ENCODE measurements at places on chromosomes 11 and 22.

GRCh38 chr11:115939104-115939730 is 435.0 kb upstream of the CADM1 start:
- no peak for DNase-seq

- no peak for DNase-seq
Measured at GRCh38 chr22:35913925-35914324, 114.7 kb downstream of the RBFOX2 start.

- DNase-seq: no peak
Measured at GRCh38 chr11:76984743-76985142, 49.5 kb upstream of the B3GNT6 start.

- no peak for DNase-seq
Measured at GRCh38 chr11:75593286-75593915, 31.3 kb downstream of the SERPINH1 start.

GRCh38 chr11:110527146-110527545 is 97.4 kb downstream of the FDX1 start:
- DNase-seq: no peak

- no peak for DNase-seq
Measured at GRCh38 chr11:45801723-45802315, 3.1 kb upstream of the SLC35C1 start.

DNA sequence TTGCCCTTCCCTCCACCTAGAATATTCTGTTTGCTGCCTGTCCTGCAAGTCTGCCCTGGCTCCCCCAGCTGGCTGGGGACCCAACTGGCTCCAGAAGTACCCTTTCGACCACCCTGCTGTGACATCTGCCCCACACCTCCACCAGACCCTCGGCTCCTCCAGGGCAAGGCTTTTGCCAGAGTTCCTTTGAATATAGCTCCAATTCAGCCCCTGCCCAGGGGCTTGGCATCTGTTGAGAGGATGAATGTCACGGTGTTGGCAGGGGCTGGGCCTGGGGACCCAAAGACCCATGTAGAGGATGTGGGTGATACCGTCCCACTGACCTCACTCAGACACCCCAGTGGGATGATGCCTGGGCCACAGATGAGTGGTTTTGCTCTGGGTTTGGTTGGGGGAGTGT is 4.0 kb downstream of the NLRP6 start:
- DNase-seq: no peak

DNA sequence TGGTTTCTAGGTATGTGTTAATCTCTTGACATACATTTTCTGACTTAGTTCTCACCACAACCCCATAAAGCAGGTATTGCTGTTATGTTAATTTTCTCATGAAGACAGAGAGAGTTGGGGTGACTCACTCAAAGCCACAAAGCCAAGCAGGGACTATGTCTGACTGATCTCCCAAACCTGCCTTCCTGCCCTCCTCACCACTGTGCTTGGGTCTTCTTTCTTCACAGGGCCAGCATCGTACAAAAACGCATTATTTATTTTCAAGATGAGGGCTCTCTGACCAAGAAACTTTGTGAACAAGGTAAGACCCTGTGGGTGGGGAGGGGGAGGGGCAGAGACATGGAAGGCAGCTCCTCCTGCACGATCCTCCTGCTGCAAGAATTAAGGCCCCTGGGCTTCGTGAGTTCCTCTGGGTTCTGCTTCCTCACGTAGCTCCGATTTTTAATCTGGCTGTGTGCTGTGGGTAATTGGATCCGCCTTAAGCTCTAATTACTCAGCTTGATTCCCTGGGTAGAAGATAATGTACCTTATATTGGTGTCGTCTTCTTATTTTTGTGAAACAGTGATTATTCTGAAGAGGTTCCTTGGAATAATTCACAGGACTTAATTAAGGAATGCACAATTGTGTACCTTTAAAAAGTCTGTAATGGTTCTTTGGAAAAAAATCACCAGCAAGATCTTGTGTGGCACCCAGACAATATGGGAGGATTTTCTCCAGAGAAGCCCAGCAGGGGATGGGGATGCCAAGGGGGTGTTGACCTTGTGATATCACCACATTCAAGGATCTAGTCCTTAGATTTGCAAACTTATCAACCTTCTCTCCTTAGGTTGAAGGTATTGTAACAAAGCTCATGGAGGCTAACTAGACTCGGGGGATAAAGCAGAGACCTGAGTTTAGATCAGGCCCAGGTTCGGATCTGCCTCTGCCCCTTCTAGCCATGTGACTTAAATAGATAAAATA is 112.9 kb downstream of the SPON1 start:
- DNase-seq: peak; percentile 27

- DNase-seq: no peak
Measured at GRCh38 chr11:115925568-115926090, 421.4 kb upstream of the CADM1 start.

GRCh38 chr11:87421422-87421821 is 383.7 kb downstream of the TMEM135 start:
- DNase-seq: peak; percentile 57

DNA sequence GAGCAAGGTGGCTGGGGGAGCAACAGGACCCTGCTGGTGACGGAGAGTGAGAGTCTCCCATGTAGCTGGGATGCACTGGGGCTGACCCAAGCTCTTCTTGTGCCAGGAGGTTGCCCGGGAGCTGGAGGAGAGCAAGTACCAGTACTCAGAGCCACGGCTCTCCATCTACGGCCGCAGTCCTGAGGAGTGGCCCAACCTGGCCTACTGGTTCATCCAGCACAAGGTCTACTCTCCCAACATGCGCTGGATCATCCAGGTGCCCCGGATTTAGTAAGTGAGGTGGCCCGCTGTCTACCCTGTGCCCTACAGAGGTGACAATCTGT is 40.4 kb downstream of the AMPD3 start:
- no peak for DNase-seq

DNA sequence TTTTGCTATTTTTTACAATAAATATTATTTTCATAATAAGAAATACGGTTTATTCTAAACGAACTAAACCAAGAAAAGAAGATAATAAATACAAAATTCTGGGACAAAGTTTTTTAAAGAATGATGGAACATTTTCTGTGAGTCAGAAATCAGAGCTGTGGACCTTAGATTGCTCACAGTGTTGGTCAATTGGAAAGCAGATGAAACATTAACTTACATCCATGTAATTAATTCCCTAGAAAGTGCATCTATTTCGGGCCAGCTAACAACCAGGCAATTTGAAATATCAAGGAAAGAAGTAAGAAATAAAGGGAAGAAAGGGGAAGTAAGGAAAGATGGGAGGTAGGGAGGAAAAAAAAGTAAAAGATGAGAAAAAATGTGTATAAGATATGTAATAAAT is 1569.8 kb upstream of the TENM4 start:
- no peak for DNase-seq

- no peak for DNase-seq
Measured at GRCh38 chr11:19187114-19187832, 14.5 kb downstream of the CSRP3 start.

GRCh38 chr11:5992604-5993251 is 5.9 kb upstream of the OR52L1 start:
- DNase-seq: no peak

GRCh38 chr22:30931541-30932300 is 36.9 kb downstream of the MORC2 start:
- DNase-seq: no peak

DNA sequence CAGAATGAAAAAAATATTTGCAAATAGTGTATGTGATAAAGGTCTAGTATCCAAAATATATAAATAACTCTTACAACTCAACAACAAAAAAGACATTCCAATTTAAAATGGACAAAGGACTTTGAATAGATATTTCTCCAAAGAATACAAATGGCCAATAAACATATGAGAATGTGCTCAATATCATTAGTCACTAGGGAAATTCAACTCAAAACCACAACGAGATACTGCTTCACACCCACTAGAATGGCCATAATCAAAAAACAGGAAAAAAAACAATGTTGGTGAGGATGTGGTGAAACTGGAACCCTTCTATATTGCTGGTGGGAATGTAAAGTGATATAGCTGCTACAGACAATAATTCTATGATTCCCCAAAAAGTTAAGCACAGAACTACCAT is 38.6 kb upstream of the RPS13 start:
- DNase-seq: no peak

DNA sequence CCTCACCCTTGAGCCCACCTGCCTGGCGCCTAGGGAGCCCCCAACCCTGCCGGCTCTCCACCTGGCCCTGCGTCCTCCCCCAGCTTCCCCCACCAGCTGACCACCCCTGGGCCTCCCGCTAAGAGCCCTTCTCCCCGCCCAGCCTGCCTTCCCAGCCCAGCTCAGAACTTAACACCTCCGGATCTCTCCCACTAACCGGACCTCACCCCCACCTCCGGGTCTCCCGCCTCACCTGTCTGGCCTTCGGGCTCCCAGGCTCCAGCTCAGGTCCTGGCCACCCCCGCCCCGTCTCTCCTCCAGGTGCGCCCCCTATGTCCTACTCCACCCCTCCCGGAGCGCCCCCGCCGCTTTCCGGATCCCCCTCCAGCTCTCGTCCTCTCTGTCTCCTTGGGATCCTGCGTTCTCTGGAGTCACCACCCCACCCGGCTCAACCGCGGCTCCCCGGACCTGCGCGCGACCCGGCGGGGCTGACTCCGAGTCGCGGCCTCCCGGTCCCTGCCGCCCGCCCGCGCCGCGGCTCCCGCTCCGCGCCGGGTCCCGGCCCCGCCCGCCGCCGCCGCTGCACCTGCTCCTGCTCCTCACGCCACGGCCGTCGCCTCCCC is at the start of gene KCNJ11:
KCNJ11 (minus strand) TSS at position 51 of the 602 bp plus-strand sequence. CDS start 568 bp downstream, outside the sequence.
- DNase-seq: no peak

GRCh38 chr22:17665248-17665647 is 26.7 kb downstream of the BCL2L13 start:
- DNase-seq: no peak

DNA sequence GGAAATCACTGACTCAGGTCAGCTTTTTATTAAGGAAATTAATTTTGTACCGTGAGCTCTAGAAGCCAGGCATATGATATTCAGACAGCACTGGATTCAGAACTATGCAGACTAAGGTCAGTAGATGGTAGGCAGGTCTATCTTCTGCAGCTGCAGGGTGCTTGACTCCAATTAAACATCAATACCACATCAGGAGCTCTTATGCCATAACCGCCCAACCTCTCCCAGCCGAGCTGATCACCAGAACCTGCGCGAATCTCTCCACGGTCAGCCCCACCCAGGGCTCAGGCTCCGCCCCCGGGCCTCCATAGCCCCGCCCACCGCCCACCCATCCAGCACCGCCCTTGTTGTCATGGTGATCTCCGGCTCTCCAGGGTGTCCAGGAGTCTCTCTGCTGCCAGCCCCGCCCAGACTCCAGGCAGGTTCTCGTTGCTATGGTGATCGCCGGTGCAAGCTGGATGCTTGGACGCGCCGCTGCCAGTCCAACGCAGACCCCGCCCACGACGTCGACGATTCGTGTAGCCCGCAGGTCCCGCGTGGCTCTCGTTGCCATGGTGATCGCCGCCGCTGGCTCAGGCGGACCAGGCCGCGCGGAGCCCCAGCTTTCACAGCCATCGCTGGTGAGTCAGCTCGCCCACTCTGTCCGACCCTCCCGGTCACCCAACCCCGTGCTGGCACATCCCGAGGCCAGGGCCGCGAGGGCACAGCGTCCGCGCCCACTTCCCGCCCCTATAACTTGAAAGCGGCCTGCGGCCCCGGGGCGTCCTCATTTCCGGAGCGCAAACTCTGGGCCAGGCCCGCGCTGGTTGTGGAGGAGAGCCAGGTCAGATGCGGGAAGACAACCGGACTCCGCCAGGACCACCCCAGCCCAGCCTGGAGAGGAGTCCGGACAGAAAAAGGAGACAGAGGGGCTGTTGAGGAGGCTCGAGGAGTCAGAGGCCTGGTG is at the start of gene RAB36:
RAB36 (plus strand) TSS at position 546 of the 946 bp plus-strand sequence. CDS start 1,140 bp downstream, outside the sequence.
- DNase-seq: peak; percentile 94

DNA sequence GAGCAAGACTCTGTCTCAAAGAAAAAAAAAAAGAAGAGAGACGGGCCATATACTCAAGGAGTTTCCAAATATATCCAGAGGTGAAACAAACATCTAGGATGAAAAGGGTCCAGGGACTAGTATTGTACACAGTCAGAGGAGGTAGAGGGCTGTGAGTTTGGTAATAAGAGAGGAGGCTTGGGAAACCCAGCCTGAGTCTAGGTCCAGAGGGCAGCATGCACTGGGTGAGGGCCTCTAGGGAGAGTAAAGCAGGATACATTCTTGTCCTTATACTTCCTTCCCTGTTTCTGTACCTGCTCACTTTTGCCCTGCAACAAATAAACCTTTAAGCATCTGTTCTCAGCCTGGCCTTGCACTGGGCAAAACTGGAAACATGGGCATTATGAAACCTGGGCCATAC is 31.5 kb downstream of the STIM1 start:
- no peak for DNase-seq

DNA sequence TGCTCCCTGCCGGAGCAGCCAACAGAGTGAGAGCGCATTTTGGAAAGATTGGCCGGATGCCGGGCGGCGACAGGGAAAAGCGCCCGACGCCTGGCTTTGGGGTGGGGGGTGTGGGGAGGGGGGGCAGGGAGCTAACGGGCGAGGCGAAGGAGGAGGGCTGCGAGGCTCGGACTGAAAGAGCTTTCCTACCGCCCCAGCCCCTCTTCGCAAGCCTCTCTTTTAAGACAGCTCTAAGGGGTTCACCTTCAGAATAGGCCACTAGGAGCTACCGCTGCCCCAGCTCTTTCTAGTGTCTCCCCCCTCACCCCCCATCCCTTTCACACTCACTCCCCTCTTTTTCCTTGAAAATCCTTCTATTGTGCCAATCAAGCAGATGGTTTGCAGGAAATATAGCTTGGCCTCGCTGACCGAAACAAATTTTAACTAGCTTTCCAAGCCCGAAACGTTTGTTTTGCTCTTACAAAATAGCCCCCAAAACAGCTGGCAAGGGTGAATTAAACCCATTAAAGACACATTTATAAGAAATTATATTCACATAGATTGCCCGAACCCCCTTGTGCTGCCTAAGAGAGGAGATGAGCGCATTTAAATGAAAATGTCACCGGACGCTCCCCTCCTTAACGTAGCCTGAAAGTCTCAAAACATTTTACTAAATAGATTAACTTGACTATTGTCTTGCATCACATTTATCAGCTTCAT is 3.7 kb upstream of the DBX1 start:
- DNase-seq: no peak

DNA sequence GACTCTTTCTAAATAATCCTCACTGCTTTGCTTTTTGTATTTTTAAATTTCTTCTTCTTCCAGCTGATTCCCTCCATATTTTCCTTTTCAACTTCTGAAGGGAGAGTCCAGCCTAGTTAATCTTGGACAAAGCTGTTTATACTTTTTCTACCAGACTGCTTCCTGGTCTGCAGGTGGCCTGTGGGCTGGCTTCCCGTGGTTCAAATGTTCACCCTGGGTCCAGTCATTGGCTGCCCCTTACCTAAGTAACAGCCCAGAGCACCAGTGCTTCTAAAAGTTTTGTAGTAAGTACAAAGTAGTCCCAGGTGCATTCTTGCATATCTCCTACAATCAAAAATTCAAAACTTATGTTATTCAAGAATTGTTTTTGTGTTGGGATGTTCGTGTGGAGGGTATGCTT is 19.1 kb downstream of the ZNF143 start:
- DNase-seq: no peak
